ENCODE measurements at places on chromosomes 2 and 18. TPM values are rescaled to one million over a fixed set of nuclear protein-coding genes. Genes with fewer than 3 reads are reported as not detected.
A peak's percentile ranks its signal among the peaks of the same experiment; 100 is the strongest.

YPEL5 gene
- total RNA-seq: 37.1 TPM

LRATD1 gene
- not detected for total RNA-seq

GRCh38 chr2:233443511-233444183 lies 89.4 kb downstream of the DGKD start:
- no peak overlapping the region for H3K27ac ChIP-seq
- H3K4me3 ChIP-seq: no peak overlapping the region
- no peaks in the 10 kb centered on the region for H3K4me1 ChIP-seq
- DNase-seq: peak; percentile 52
- H3K36me3 ChIP-seq: peaks cover 75% of the 10 kb centered on the region

DNA sequence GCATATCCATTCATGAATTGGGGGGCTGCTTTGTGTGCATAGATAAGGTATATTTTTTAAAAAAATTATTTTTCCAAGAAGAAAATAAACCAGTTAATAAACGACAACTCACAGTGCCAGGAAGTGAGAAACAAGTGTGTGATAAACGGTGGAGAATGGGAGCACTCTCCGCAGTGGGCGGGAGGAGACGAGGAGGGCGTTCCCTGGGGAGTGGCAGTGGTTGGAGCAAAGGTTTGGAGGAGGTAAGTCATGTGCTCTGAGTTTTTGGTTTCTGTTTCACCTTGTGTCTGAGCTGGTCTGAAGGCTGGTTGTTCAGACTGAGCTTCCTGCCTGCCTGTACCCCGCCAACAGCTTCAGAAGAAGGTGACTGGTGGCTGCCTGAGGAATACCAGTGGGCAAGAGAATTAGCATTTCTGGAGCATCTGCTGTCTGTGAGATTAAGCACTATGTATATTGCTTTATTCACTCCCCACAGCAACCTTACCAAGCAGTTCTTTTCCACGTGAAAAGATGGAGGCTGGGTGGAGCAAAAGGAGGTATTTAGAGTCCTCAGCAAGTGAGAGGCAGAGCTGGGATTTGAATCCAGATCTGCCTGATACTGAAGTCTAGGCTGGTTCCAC lies 27.0 kb upstream of the CASP8 start:
- no peaks in the 10 kb centered on the region for H3K27me3 ChIP-seq
- peaks cover 36% of the 10 kb centered on the region for H3K4me1 ChIP-seq
- H3K4me3 ChIP-seq: peak overlapping the region; percentile 33
- DNase-seq: peak; percentile 86
- no peaks in the 10 kb centered on the region for H3K36me3 ChIP-seq

GRCh38 chr2:74148457-74149246 lies 940 bp upstream of the BOLA3 start:
- no peaks in the 10 kb centered on the region for H3K27me3 ChIP-seq
- H3K36me3 ChIP-seq: peaks cover 52% of the 10 kb centered on the region
- peak overlapping the region; percentile 94 for H3K4me3 ChIP-seq
- H3K4me1 ChIP-seq: peaks cover 19% of the 10 kb centered on the region
- no peak overlapping the region for H3K27ac ChIP-seq
